ENCODE measurements at places on chromosomes 2 and 18.

- DNase-seq, result no peak
Observed at GRCh38 chr18:63747006-63747405, 28.2 kb upstream of the SERPINB7 start.

GRCh38 chr2:168424112-168424951, 31.7 kb upstream of the CERS6 start:
- DNase-seq, result no peak

- no peak for DNase-seq
Observed at GRCh38 chr2:170088776-170089175, 89.2 kb upstream of the MYO3B start.

DNA sequence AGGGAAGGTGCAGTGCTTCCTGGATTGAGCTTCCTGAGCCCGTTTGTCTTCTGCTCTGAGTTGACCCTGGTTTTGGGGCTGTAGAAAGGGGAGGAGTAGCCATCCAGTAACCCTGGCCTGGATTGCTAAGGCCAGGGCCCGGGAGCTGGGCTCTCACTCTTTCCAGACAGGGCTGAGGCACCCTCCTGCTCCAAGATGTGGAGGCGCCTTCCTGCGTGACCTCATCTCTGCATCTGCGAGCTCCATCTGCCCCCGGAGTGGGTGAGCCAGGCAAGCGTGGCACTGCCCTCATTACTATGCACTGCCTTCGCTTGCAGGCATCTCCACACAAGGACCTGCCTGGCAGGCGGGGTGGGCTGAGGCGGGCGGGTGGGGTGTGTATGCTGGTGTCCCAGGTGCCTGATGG, 58.0 kb downstream of the RAB31 start:
- no peak for DNase-seq

DNA sequence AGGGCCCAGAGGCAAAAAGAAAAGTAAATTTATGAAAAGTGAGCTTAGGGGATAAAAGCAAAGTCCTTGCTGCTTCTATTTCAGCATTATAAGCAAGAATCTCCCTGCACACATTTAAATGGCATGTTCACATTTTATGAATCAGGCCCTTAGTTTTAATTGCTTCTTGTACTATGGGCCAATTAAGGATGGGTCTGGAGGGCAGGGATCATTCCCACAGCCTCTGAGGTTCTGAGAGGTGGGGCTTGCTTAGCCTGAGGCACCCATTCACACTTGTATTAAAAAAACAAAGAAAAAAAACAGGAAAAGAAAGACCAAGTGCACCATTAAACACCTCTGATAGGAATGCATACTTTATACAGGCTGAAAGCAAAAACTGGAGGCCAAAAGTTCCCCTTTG, 565.1 kb downstream of the BCL11A start:
- no peak for DNase-seq

DNA sequence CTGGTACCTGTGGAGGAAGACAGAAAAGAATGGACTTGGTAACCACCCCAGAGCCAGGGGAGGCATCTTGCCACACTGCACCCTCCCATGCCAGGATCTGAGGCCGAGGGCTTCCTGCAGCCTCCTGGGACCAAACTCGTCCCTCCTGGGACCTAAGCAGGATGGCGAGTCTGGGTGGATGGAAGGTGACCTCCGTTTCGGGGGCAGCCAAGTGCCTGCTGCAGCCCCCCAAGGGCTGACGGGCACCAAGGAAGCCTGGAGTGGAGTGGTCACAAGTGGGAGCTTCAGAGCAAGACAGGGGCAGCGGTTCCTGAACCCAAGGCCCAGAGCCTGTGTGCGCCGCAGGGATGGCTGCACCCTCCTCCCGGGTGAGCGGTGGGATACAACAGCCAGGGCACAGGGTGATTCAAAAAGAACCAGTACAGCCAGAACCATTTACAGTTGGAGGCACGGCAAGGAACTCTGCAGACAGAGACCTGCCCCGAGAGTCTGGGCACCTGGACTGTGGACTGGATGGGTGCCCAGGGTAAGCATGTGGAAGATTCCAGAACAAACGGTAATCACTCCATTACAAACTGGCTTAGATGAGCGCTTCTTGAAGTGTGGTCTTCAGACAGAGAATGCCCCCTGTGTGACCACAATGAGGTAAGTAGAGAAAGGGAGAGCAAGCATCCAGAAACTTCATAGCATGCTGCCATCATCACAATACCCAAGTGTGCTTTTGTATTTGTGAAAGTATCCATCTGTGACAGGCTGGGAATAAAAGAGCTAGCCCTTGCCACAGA, 12.1 kb downstream of the HS1BP3 start:
- no peak for DNase-seq

DNA sequence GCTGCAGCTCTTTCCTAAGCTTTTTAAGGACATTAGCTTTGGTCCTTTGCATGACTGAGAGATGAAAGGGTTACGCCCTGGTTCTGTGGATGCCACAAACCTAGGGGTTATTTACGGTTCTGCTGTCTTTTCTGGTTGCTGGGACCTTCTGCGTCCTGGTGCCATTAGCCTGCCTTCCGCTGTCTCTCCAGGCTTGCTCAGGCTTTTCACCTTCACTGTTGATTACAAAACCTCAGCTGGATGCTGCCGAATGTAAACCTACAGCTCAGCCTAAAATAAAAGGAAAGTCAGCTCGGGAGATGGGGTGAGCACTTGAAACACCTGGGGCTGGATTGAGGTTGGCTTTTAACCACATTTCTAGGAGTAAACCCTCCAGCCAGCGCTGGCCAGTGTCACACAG, 130.9 kb upstream of the ARHGAP28 start:
- DNase-seq, result no peak

DNA sequence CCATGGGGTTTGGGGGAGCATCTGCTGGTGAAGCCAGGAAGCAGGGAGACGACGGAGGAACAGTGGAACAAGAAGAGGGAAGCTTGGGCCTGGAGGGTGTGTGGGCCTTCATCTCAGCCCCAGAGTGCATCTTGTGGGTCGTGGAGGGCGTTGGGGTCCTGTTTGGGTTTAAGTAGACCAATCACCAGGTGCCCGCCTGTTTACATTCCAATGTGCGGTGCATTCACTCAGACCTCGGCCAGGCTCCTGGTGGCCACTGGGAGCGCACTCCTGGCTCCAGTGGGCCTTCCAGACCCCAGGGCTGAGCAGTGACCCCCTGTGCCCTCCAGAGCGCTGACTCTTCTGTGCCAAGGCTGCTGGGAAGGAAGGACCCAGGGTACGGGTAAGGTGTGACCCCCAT, 293.7 kb downstream of the NDUFA10 start:
- DNase-seq, result no peak

GRCh38 chr2:64613276-64613675, 40.4 kb downstream of the SERTAD2 start:
- no peak for DNase-seq

DNA sequence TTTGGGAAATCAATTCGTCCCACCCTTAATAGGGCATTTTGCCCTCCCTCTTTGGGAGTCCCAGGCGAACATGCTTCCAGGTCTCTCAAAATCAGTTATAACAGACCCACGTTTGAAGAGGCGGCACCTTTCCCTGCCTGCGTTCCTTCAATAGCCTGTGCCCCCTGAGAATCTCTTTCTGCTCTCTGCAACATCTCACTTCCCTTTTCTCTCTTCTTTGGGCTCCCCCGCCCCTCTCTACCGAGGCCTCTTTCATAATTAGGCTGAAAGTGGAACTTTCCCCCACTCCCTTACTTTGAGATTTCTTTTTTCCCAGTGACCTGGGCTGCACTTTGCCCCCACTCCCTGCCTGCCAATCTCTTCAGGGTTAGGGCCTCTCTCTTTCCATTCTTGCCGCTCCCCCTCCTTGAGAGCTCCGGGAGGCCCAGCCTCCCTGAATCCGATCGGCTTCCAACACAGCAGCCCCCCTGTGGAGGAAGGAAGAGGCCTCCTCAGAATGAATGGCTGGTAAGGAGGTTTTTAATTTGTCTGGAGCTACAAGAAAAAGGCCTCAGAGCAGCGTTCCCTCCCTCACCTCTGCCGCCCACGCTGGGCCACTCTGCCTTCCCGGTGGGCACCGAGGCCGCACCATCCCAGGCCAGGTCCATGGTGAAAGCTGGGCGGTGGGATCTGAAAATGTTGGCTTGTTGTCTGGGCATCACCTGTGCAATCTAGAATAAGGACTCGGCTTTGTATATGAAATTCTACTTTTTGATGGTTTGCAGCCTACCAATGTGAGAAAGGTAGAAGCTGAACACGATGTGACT, 162.6 kb upstream of the SIX3 start:
- DNase-seq, result peak; percentile 91

- no peak for DNase-seq
Observed at GRCh38 chr2:83364264-83364663, 1094.8 kb downstream of the SUCLG1 start.

DNA sequence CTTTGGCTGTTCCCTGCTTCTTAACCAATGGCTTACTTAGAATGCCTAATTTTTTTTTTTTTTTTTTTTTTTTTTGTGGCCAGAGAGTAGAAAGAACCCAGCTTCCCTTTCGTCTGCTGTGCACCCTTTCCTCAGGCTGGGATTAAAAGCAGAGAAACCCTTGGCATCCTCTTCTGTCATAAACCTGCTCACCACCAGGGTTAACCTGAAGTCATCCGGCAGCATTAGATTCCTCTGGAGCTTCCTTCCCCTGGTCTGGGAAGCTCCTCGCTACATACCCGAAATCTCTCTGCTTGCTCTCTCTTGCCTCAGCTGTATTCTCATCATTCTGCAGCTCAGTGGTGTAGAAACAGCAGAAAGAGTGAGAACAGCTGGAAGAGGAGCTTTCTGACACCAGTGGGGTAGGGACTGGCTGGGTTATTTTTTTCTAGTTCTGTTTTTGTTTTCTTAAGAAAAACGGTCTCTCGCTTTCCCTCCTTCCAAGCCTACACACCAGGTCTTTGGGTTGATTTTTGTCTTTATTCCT, 339.0 kb upstream of the MEIS1 start:
- no peak for DNase-seq

DNA sequence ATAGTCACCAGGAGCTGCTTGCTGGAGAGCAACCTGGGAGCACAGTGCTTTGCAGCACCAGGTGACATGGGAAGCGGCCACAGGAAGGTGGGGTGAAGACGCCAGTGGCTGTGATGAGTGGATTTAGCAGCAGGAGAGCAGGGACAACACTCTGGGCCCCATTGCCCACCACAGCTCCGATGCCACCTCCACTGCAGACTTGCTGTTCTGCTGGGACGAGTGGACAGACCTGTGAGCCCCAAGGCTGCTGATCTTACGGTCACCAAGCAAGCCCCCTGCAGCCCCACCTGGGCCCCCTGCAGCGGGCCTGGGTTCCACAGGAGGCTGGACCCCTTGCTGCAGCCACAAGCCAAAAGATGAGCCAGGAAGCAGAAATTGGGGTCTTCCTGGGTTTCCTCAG, 73.7 kb downstream of the CTIF start:
- DNase-seq, result no peak

DNA sequence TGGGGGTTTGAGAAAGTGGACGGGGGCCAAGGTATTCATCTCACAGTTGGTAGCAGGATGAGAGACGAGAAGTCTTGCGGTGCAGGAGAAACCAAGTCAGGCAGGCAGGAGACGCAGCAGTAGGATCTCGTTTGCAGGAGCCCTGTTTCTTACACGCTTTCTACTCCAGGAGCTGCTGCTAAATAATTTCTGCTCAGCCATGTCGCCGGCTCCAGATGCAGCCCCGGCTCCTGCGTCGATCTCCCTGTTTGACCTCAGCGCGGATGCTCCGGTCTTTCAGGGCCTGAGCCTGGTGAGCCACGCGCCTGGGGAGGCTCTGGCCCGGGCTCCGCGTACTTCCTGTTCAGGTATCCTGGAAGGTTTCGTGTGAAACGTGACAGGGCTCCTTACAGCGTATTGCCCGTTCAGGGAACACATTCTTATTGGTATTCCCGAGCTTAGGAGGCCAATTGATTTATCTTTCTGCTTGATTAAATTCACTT, 494 bp downstream of the ANKZF1 start:
- DNase-seq, result peak; percentile 76

DNA sequence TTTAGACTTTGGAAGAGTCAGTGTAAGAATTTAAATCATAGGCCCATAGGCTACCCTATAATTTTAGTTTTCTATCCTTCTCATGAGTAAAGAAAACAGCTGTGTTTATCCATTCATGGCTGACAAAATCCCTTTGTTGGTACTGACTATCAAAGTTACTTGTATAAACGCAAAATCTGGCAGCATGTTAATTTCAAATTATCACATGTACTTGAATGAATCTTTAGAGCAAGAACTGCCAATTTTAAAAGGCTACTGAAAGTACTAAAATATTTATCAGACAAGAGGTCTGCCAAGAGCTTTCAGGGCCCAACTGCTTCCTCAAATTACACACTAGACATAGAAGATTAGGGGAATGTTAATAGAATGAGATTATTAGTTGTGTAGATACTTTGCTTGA, 66.6 kb downstream of the MYL12B start:
- no peak for DNase-seq

DNA sequence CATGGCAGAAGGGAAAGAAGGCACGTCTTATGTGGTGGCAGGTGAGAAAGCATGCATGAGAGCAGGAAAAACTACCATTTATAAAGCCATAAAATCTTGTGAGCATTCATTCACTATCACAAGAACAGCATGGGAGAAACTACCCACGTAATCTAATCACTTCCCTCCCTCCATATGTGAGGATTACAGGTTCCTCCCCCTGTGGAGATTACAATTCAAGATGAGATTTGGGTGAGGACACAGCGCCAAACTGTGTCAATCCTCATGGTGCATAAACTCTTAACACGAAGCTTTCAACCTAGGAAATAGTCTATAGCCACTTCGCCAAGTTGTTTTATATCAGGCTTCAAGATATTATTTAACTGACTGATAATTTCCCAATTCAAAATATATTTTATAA, 595.5 kb downstream of the FBXO15 start:
- no peak for DNase-seq

DNA sequence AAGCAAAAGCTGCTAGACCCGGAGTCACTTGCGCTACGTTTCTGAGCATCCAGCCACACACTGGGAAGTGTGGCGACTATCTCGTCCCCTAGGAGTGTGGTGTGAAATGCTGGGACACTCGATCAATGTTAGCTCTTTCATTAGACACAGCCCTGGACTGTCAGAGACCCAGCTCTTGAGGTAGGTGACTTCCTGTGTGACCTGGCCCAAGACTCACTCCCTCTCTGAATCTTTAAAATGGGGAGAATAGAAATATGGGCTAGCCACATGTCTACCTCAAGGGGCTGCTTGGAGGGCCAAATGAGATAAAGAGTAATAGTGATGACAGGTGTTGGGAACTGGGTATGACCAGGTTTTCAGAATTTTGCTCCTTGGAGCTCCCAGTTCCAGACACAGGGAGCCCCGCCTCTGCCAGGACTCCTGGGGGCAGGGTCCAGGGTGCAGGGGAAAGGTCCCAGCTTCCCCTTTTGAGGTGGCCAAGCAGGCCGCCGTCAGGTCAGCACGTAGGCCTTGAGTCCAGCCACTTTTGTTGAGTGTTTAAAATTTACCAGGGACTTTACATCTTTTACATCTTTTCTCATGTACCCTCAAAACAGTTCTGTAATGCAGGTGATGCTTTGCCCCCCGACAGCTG, 36.0 kb downstream of the CTIF start:
- DNase-seq, result no peak

- DNase-seq, result no peak
Observed at GRCh38 chr2:124079045-124079444, 54.0 kb downstream of the CNTNAP5 start.
